Heart left ventricle (tissue), 16 donors: ENCODE measurements at places on chromosomes 7 and 10. TPM values are rescaled to one million over a fixed set of nuclear protein-coding genes. Genes with fewer than 3 reads are reported as not detected.

FANK1 gene
- 1.8 TPM for total RNA-seq

FAM24A gene
- total RNA-seq: not detected

TWIST1 gene
- 1.4 TPM for total RNA-seq

- peak; percentile 70 for DNase-seq
Observed at GRCh38 chr10:114021717-114022680, 21.7 kb upstream of the ADRB1 start.

GRCh38 chr7:50679218-50680007, 103.3 kb downstream of the GRB10 start:
- DNase-seq: no peak

GRCh38 chr7:116786791-116787443, 75.5 kb upstream of the CAPZA2 start:
- DNase-seq: no peak

GRCh38 chr7:156238366-156239133, 402.0 kb upstream of the RNF32 start:
- no peak for DNase-seq

GRCh38 chr7:140421521-140421920, 17.7 kb downstream of the RAB19 start:
- DNase-seq: no peak

GRCh38 chr10:114933588-114933987, 4.4 kb upstream of the TRUB1 start:
- no peak for DNase-seq

DNA sequence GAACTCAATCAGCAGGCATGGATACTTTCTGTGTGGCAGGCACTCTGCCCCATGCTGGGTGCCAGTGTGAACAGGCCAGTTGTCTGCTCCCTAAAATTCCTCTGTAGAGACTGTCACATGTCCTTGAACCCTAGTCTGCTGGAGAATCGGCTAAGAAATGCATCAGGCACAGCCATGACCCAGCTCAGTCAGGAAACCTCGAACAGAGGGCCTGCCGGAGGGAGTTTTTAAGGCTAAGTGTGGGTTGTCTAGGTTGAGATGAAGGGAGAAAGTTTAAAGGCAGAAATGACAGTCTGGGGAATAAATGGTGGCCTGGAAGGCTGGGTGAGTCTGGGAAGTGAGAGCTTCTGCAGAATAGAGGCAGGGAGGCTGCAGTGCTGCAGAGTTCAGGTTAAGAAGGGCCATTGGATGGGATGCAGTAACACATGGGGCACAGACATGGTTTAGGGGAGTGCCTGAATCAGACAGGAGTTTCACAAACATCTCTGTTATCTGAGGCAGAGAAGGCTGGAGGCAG, 45.3 kb downstream of the WDFY4 start:
- no peak for DNase-seq

DNA sequence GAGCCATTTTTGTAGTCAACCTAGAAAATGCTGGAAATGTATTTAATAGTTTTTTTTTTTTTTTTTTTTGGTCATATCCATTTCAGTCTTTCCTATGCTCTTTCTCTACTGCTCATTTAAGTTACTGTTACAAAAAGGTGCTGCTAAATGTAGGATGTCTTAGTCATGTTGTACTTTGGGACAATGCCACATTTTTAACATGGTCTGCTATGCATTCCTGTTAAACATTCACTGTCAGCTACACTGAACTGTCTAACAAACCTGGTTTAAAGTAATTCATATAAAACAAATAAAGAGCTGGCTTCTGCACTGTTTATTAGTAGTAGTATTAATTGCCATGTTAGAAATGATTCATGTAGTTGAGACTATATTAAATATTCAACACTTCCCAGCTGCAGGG, 108.6 kb downstream of the NSUN6 start:
- DNase-seq: no peak

DNA sequence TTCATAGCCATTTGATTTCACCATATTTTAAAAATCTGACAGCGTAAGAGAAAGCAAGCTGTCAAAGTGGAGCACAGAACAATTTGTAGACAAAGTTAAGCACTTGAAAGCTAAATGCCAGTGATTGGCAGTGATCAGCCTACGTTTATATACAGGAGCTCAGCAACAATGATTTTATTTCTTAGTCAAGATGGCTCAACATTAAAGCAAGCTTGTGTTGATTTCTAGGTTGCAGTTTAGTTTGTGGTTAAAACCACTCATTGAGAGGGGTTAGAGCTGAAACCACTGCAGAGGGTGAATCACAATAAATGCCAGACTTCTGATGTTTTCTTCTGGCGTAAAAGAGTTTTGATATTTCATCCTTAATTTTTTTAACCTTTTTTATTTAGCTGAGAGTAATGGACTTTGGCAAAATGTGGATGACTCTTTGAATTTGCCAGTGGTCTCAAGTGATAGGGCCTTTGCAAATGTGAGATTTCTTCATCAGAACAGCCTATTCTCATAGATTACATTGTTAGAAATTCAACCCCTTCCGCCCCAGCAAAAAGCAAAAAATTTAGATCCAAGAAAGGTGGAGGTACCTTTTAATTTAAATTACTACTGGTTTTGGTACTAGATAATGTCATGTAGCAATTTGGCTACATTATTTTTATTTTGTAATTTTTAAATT, 73.8 kb downstream of the SHOC2 start:
- no peak for DNase-seq
